ENCODE measurements at places on chromosomes 11 and 22.

GRCh38 chr11:73152086-73152853 is 10.2 kb upstream of the FCHSD2 start:
- DNase-seq, result no peak

- DNase-seq, result no peak
Measured at GRCh38 chr11:120645639-120646038, 134.1 kb downstream of the GRIK4 start.

DNA sequence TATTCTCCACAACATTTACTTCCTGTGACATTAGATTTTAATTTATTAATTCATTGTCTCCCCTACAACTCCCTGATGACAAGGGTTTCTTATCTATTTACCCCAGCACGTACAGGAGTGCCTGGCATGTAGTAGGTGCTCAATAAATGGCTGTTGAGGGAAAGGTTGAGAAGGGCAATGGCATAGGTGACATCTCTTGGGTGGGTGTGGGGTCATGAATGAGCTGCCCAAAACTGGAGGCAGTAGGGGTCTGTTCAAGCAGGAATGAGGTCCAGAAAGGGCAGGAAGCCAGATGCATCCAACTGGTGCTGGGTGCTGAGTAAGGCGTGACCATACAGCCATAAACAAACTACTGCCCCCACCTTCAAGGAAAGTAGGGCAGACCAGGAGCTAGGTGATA is 2.8 kb downstream of the VWCE start:
- DNase-seq, result no peak

DNA sequence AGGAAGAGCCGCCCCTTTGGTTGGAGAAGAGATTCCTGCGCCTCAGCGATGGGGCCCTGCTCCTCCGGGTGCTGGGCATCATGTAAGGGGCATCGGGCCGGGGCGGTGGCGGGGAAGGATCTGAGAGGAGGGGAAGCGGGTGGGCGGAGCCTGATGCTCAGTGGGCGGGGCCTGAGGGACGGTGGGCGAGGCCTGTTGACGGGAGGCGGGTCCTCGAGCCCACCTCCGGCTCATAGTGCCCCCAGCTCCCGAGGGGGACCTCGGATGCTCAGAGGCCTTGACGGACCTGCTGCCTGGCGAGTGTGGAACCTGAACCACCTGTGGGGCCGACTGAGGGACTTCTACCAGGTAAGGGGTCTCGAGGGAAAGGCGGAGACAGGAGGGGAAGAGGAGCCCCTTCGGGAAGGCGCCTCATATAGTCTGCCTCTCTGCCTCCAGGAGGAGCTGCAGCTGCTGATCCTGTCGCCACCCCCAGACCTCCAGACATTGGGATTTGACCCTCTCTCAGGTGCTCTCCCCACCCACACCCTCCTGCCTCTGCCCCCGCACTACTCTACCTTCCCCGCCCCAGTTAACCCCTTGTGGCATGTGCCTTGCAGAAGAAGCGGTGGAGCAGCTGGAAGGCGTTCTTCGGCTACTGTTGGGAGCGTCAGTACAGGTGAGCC is 799 bp downstream of the CCDC88B start:
- DNase-seq, result no peak

GRCh38 chr11:120344302-120345004 is 8.2 kb downstream of the ARHGEF12 start:
- peak; percentile 69 for DNase-seq

DNA sequence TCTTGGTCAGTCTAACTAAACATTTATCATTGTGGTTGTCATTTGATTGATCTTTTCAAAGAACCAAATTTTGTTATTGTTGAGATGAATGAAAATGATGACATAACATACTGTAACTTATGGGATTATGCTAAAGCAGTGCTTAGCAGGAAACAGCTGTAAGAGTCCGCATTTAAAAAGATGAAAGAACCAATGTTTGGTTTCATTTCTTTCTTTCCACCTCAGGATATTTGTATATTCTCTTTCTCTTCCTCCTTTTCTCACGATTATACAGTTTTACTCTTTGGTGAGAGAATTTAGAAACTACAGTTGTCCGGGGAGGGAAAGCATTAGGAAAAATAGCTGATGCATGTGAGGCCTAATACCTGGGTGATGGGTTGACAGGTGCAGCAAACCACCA is 23.1 kb downstream of the PIH1D2 start:
- DNase-seq, result no peak

DNA sequence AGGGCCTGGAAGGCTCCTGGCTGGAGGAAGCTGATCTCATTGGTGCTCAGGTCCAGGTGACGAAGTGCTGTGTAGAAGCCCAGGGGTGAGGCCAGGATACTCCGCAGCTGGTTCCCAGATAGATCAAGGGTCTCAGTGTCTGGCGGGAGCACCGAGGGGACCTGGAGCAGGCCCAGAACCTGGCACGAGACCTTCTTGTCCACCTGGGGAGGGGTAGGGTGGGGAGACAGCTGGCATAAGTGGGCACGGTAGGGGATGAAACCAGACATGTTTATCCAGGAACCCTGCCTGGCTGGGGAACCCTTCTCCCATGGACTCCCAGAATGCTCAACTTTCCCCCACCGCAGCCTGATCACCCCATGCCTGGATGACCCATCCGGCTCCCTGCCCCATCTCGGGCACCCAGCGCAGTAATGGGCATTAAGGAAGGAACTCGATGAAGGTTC is 9.2 kb downstream of the LRRC32 start:
- DNase-seq, result no peak

DNA sequence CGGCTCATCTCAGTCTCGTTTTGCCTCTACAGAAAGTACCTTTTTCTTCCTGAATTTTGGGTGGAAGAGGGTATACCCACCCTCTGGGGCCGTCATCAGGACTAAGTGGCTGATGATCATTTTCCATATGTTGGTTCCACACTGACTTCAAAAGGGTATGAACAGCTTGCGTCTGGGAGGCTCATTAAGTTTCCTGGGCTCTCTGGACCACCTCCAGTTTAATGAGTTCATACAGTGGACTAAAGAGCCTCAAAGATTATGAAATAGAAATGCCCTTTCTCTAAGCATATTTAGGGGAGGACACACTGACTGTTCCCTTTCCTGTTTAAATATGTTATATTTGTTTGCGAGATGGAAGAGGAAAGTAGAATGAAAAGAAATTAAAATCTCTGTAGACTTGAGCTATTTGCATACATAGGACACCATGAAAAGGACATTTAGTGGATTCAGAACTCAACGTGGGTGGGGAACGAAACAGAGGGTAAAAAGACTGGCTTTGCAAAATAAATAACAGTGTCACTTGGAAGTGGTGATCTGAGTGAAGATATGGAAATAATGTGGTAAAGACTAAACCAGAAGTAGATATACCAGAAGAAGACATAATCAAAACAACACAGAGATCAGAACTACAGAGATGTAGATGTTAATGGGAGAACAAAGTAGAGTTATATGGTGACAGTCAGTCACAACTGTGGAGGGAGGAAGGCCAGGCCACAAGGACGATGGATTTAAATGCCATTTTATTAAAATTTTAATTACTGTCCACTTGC is 18.7 kb downstream of the LDLRAD3 start:
- DNase-seq, result no peak

All from iris pigment epithelial cell (primary cell).